Gastrocnemius medialis (tissue), 4 donors: ENCODE measurements at places on chromosomes 5 and 9. TPM values are rescaled to one million over a fixed set of nuclear protein-coding genes. Genes with fewer than 3 reads are reported as not detected.

DNA sequence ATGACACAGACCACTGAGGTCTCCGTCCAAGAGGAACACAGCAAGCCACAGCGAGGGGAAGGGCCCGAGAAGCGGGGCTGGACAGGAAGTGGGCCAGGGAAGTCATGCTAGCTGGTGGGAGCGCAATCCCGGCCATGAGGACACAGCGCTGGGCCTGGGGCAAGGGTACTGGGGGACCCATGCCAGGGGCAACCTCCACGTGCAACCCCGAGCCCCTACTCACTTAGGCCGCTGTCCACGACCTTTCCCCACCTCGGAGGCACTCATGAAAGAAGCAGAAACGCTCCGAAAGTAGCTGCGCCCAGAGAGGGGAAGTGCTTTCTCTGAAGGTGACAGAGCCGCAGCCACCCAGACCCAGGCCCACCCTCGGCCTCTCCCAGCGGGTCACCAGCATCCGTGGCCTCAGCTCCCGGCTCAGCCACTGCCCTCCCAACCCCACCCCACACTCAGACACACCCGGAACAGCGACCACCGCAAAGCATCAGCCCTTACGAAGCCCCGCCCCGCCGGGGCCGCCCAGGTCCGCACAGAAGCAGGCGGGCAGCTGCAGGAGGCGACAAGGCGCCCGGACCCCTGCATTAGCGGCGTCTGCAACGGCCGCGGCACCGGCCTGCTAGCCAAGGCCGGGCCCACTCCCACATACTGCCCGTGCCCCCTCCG lies 782 bp downstream of the BICD2 start:
- DNase-seq = no peak
- no peaks in the 10 kb centered on the region for H3K27me3 ChIP-seq
- H3K4me1 ChIP-seq = peaks cover 50% of the 10 kb centered on the region

DNA sequence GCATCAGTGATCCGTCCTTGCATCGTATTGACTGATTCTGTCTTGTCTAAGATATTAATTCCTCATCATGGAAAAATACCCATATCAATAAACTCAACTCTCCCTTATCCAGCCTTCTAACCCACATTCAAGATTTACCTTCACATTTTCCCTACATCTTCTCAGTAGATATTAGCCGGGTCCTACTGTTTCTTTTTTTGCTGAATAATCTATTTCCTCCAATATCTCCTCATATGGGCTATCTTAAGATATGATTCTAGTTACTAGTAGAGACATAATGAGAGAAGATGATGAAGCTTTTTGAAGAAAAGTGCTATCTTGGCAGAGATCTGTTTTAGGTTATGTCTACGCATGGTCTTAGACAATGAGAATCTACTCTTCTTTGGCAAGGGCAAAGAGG lies 785.8 kb downstream of the BRINP1 start:
- H3K4me3 ChIP-seq = no peak overlapping the region
- no peaks in the 10 kb centered on the region for H3K27me3 ChIP-seq
- no peak overlapping the region for H3K27ac ChIP-seq
- no peaks in the 10 kb centered on the region for H3K4me1 ChIP-seq
- H3K36me3 ChIP-seq = no peaks in the 10 kb centered on the region
- DNase-seq = no peak

The ECM2 gene
- 1.5 TPM for total RNA-seq

DNA sequence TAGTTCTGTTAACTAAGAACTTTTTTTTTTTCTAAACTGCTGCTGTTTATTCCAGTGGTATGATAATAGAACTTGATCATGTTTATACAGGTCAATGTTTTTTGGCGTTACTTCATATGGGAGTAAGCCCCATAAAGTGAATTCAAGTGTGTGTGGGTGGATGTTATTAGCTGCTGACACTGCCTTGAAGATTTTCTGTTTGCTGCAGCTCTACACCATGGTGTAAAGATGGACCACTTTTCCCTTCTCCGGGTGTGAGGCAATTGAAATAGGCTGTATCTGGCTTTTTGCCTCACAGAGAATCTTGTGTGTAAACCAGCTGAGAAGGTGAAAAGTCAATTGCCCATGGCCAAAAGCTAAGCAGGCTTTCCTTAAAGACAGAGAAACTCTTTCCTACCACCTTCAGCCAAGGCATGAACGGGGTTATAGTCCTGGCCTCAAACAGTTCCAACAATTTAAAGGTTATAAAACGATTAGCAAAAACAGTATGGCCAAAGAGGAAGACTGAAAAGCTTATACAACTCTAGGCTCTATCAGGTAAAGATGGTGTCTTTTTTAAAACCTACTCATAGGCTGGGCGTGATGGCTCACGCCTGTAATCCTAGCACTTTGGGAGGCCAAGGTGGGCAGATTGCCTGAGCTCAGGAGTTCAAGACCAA lies 33.9 kb upstream of the ABCA1 start:
- H3K36me3 ChIP-seq = no peaks in the 10 kb centered on the region
- DNase-seq = no peak
- H3K4me1 ChIP-seq = no peaks in the 10 kb centered on the region
- no peaks in the 10 kb centered on the region for H3K27me3 ChIP-seq
- H3K27ac ChIP-seq = no peak overlapping the region
- H3K4me3 ChIP-seq = no peak overlapping the region

DNA sequence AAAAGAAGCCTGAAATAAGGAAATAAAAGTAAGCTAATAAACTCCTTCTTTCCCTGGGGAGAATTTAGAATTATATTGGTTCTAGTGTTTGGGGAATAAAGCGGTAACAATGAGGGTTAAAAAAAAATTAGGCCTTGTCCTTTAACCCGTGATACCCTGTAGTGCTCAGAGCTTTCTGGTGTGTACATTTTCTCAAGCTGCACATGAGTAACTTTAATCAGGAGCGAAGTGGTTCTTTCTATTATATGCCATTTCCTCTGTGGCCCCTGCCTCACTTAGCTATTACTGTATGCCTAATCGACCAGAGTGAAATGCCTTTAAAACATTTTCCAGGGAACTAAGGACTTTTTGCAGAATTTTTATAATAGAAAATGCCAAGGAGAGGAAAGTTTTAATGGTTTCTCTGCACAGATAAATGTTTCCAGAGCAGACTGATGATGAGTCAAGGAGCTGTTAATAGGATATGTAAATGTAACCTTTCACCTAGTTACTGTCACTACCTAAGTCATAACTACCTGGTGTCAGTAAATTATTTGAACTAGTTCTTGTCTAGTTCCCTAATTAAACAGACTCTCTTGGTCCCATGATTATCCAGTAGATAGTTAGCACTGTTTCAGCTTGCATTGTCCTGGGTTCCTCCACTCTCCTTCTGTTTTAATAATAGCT lies 7.6 kb downstream of the PAM start:
- no peak for DNase-seq
- H3K36me3 ChIP-seq = no peaks in the 10 kb centered on the region
- H3K27me3 ChIP-seq = no peaks in the 10 kb centered on the region
- peak overlapping the region; percentile 21 for H3K4me3 ChIP-seq
- peaks cover 74% of the 10 kb centered on the region for H3K4me1 ChIP-seq
- H3K27ac ChIP-seq = peak overlapping the region; percentile 92

- no peak overlapping the region for H3K4me3 ChIP-seq
- H3K36me3 ChIP-seq = no peaks in the 10 kb centered on the region
- H3K27me3 ChIP-seq = no peaks in the 10 kb centered on the region
- DNase-seq = no peak
- no peaks in the 10 kb centered on the region for H3K4me1 ChIP-seq
These were observed 55.3 kb upstream of the ALDH1B1 start for GRCh38 chr9:38337181-38337580.

DNA sequence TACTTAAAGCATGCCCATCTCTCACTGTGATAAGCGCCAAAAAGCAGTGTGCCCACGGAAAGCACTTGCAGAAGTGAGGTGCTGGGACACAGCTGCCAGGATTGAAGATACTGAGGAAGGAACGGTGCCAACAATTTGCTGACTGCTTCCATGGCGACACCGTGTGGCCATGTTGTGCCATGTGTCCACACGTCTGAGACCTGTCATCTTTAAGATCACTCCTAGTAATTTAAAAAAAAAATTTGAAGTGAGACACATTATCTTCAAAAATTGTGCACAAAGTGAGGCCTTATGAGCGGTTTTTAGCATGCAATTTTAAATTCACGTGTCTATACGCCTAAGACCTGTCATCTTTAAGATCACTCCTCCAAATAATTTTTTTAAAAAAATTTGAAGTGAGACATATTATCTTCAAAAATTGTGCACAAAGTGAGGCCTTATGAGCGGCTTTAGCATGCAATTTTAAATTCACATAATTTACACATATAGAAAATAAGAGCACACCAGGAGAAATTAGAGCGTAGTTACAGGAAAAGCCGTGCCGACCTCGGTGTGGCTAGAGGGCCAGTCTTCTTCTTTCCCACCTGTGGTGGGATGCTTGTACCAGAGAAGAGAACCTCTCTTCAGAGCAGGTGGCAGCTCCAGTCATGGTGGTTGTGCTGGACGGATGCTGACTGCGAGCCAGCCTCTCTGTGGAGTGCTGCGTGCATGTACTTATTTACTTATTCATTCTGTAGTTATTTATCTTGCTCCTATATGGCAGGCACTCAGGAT lies 21.4 kb upstream of the FLT4 start:
- H3K27ac ChIP-seq = no peak overlapping the region
- H3K36me3 ChIP-seq = no peaks in the 10 kb centered on the region
- DNase-seq = no peak
- no peaks in the 10 kb centered on the region for H3K4me1 ChIP-seq
- H3K27me3 ChIP-seq = peaks cover 15% of the 10 kb centered on the region
